ENCODE measurements at places on chromosomes 13 and 19. TPM values are rescaled to one million over a fixed set of nuclear protein-coding genes. Genes with fewer than 3 reads are reported as not detected.

- no peak for DNase-seq
These were observed 11.3 kb downstream of the TBC1D4 start for GRCh38 chr13:75470676-75471075.

DNA sequence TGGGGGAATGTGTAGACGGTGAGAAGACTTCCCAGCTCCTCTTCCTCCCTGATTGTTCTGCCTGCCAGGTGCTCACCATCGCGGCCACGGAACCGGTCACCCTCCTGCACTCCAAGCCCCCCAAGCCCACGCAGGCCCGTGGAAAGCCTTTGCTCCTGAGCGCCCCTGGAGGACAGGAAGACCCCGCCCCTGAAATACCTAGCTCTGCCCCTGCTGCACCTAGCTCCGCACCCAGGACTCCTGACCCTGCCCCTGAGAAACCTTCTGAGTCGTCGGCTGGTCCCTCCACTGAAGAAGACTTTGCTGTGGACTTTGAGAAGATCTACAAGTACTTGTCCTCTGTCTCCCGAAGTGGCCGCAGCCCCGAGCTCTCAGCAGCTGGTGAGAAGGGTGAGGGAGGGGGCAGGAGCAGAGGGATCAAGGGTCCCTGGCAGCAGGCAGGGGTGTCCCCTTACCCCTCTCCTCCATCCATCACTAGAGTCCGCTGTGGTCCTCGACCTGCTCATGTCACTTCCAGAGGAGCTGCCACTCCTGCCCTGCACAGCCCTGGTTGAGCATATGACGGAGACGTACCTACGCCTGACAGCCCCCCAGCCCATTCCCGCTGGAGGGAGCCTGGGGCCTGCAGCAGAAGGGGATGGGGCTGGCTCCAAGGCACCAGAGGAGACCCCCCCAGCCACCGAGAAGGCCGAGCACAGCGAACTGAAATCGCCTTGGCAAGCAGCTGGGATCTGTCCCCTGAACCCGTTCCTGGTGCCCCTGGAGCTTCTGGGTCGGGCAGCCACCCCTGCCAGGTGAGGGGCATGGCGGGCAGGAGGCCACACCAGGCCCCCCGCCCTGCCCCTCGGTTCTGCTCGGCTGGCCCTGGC, 2.1 kb downstream of the SNAPC2 start:
- DNase-seq = no peak

Gene GADD45GIP1
- total RNA-seq = 7.3 TPM

- no peak for DNase-seq
These were observed 75.4 kb downstream of the PEG3 start for GRCh38 chr19:56765137-56765536.

DNA sequence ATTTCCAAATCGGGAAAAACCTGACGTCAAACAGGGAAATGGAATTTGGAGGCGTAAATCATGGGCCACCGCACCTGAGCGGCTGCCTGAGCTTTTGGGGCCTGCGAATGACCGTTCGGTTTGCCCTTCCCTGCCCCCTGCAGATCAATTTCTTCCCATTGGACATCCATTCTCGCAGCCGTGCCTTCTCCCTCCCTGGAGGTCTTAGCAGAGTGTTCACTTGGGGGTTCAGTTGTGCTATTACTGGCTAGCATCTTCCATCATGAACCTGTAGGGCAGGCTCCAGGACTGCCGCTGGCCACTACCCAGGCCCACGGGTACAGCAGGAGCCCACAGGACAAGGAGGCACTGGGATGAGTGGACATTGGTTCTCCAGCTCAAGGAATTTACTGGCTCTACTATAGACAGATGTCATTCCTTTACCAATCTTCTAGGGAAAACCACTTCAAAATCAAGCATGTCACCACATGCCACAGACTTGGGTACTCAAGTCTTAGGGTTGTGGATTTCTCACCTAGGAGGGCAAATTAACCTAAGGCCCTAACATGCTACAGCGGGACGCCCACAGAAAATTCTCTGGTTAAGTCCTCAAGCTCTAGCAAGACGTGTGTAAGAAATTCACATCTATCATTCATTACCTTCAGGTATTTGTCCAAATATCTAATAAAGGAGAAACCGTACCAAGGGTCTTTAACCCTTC, 75.5 kb downstream of the COL4A1 start:
- DNase-seq = no peak

- DNase-seq = no peak
These were observed 16.3 kb downstream of the S1PR2 start for GRCh38 chr19:10214784-10215183.

- no peak for DNase-seq
These were observed 985.6 kb downstream of the SLITRK5 start for GRCh38 chr13:88656751-88657150.

- DNase-seq = no peak
These were observed 2.9 kb upstream of the HOOK2 start for GRCh38 chr19:12778017-12778904.

DNA sequence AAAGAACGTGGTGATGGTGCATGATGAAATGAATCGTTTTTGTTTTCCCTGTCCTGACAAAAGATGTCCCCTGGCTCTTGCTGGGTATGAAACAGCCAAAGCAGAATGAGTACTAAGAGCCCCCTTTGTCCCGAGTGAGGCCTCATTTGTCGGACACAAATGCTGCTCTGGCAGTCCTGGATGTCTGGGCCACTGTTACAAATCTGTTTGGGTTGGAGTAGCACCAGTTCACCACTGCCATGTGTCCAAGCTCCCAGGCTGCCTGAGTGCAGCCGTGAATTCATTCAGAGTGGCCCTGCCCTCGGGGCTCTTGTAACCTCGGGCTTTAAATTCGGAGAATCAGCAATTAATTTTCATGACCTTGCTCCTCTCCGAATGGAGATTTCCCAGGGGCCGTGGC, 182.4 kb downstream of the NUFIP1 start:
- DNase-seq = no peak

Gene PEAK3
- not detected for total RNA-seq

- no peak for DNase-seq
These were observed 152.7 kb downstream of the ZNF737 start for GRCh38 chr19:20412846-20413245.

GRCh38 chr19:33804021-33804799, 7.5 kb downstream of the KCTD15 start:
- no peak for DNase-seq

Gene OVOL3
- total RNA-seq = not detected

DNA sequence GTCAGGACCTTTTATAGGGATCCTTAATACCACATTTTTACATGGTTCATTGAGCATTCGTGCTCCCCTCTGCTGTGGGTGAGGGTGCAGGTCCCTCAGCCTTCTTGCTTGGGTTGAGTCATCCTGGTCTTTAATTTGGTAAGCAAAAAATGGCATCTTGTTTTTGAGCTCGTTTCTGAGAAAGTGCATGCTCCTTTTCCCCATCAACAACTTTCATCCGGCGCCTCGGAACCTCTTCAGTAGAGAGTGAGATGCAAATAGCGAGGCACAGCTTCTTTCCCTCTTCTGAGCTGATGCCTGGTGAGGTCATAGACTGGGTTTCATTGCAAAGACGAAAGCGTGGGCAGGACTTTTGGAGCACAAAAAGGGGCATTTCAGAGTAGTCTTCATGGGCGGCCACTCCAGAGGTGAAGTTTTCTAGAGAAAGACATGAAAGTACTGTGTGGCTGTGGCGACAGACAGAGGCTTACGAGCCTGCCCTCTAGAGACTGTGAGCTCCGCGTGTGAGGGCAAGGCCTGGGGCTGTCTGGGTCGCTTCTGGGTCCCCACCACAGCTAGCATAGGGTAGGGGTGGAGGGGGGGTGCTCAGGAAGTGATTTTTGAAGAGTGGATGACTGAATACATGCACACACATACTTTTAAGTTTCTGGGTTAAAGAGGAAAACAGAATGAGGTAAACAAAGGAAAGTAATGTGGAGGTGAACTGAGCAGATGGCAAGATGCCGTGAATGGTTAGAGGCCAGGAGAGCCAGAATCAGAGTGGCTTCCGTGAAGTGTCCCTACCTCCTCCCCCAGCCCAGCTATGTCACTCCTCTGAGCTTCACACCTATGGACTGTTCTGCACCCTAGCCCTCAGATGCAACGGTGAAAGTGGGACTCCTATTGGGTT, 44.3 kb downstream of the BBC3 start:
- DNase-seq = no peak

GRCh38 chr19:18202778-18203407, 949 bp downstream of the RAB3A start:
- DNase-seq = no peak

DNA sequence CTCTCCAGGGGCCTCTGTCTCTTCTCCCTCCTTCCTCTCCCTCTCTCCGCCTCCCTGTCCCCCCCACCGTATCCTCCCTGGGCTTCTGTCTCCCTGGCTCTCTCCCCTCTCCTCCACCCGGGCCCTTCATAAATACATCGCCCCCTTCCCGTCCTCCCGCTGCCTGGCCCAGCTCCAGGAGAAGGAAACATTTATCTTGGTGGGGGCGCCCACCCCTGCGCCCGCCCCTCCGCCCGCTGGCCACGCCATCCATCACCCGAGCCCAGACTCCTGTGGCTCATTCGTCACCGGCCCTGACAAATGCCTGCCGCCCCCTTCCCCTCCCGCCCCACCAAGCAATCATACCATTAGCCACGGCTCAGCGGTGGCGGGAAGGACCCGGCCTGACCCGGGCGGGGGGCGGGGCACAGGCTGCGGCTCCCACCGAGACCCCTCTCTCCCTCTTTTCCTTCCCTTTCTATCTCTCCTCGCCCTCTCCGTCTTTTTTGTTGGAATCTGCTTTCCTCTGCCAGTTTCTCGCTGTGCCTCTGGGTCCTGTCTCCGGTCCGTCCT, 2.6 kb upstream of the MEIS3 start:
- DNase-seq = no peak

DNA sequence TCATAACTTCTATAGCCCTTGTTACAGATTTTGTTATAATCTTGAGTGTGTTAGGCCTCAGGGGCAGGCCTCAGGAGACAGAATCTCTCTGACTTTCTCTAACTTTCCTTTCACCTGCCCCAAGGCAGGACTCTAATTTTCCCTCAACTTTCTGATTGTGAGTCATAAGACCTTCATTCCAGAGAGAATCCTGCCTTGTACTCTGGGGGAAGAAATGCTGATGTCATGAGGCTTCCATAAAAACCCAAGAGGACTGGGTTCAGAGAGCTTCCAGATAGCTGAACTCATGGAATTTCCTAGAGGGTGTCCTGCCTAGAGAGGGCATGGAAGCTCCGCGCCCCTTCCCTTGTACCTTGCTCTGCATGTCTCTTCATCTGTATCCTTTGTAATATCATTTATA, 5.3 kb upstream of the KBTBD6 start:
- no peak for DNase-seq

GRCh38 chr19:28425046-28425931, 787.7 kb downstream of the UQCRFS1 start:
- no peak for DNase-seq

DNA sequence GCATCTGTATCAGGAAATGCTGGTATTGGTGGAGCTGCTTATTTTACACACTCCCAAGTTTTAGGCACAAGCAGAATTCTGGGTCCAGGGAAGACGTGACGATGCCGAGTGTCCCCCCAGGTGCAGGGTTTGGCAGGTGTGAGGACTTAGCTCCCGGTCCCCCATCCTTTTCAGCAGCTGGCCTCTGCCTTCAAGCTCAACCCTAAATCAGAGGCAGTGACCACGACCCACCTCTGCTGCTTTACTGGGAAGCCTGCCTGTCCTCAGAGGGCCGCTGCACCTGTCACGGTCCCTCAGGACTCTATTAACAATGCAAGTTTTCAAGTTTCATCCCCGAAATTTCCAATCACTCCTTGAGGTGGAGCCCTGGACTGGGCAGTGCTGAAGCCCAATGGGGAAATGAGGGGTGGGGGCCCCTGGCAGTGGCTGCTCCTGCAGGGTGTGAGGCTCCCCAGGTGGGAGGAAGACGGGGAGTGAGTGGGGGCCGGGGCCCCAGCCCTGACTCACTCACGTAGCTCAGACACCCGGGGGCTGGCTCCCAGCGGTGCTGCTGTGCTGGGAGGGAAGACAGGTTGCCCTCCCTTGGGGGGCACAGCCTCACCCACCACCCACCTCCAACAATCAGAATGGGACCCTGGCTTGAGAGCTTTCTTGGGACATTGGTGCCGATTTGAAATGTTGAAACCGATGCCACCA, 92.6 kb upstream of the MCF2L start:
- no peak for DNase-seq

Gene HCN2
- total RNA-seq = 0.26 TPM

DNA sequence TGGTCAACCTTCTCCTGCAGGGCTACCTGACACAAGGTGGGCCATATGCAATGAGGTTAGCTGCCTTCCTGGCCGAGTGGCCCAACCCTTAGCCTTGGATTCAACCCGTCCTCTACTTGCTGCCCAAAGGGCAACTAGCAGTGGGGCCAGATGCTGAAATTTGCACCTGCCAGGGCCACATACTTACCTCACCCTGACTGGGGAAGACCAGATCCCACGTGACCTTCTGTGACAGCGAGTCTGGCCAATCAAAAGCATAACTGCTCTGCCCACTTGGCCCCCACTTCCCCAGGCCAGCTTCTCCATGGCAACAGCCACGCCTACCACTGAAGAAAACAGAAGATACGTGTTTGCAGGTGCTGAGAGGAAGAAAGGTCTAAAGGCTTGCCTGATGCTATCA, 10.9 kb downstream of the PEG3 start:
- DNase-seq = no peak

- DNase-seq = no peak
These were observed 5.9 kb upstream of the ZNF254 start for GRCh38 chr19:24081056-24081455.

Gene ERCC2
- total RNA-seq = 8.6 TPM

Gene GAPDHS
- not detected for total RNA-seq

GRCh38 chr19:41530761-41531301, 45.1 kb upstream of the CEACAM21 start:
- DNase-seq = no peak

GRCh38 chr19:13885826-13886365, 9.0 kb downstream of the NANOS3 start:
- no peak for DNase-seq

Gene HIPK4
- total RNA-seq = not detected

- no peak for DNase-seq
These were observed 67.5 kb upstream of the DOCK9 start for GRCh38 chr13:99045396-99045795.

- DNase-seq = no peak
These were observed 65.7 kb downstream of the SOX1 start for GRCh38 chr13:112132619-112133018.

Gene NACC1
- 10.2 TPM for total RNA-seq

Gene MOB3A
- total RNA-seq = 15.9 TPM

DNA sequence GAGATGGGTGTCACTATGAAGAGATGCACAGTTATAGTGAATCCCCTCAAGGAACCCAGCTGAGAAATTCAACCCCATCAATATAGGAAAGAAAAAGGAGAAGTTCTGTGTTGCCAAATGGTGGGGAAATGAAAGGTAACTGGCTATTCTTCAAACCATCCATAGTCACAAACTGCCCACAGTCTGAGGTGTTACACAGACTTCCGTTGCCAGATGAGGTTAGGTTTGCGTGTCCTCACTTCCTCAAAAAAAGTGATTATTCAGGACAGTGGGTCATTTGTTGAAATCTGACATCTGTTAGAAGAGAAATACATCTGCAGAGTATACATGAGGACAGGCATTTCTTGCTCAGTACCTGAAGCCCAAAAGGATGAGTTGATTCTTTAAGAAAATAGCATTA, 9.0 kb downstream of the SIGLEC5 start:
- DNase-seq = no peak

Gene DZIP1
- 52.2 TPM for total RNA-seq

All from urinary bladder (tissue), 4 donors.